Spleen (tissue), 13 donors: ENCODE measurements at places on chromosomes 1 and 21.

DNA sequence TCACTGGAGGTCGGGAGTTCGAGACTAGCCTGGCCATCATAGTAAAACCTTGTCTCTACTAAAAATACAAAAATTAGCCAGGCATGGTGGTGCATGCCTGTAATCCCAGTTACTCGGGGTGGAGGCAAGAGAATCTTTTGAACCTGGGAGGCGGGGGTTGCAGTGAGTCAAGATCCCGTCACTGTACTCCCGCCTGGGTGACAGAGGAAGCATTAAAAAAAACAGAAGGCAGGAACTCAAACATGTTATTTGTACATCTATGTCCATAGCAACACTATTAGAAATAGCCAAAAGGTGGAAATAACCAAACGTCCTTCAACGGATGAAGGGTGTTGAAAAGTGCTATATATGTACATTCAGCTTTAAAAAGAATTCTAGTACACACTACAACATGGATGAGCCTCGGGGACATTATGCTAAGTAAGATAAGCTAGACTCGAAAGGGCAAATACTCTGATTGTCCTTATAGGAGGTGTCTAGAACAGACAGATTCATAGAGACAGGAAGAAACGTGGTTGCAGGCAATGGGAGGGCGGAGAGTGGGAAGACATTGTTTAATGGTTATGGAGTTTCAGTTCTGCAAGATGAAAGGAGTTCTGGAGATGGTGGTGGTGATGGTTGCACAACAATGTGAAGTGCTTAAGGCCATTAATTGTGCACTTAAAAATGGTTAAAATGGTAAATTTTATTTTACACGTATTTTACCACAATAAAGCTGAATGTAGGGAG lies 19.2 kb downstream of the NLRP3 start:
- H3K27ac ChIP-seq, result no peak overlapping the region
- peaks cover 10% of the 10 kb centered on the region for H3K4me1 ChIP-seq
- H3K27me3 ChIP-seq, result no peaks in the 10 kb centered on the region
- no peaks in the 10 kb centered on the region for H3K36me3 ChIP-seq
- DNase-seq, result no peak

DNA sequence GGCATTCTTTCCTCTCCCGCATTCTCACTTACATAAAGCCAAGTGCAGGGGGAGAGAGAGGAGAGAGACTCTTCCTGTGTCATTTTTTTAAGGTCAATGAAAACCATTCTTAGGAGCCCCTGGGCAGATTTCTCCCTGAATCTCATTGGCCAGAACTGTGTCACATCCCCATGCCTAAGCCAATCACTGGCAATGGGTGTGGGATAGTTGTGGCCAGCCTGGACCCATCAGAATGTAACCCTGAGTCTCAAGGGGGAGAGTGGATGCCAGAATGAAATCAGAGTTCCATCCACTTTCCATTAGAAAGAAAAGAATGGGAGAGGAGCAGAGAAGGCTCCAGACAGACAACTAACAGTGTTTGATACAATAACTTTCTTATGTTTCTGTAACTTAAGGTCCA lies 31.2 kb upstream of the COQ8A start:
- H3K4me3 ChIP-seq, result no peak overlapping the region
- no peaks in the 10 kb centered on the region for H3K27me3 ChIP-seq

GRCh38 chr1:221045842-221046831 lies 166.9 kb downstream of the HLX start:
- H3K27ac ChIP-seq, result peak overlapping the region; percentile 84
- no peaks in the 10 kb centered on the region for H3K27me3 ChIP-seq
- H3K4me1 ChIP-seq, result no peaks in the 10 kb centered on the region
- no peak for DNase-seq

DNA sequence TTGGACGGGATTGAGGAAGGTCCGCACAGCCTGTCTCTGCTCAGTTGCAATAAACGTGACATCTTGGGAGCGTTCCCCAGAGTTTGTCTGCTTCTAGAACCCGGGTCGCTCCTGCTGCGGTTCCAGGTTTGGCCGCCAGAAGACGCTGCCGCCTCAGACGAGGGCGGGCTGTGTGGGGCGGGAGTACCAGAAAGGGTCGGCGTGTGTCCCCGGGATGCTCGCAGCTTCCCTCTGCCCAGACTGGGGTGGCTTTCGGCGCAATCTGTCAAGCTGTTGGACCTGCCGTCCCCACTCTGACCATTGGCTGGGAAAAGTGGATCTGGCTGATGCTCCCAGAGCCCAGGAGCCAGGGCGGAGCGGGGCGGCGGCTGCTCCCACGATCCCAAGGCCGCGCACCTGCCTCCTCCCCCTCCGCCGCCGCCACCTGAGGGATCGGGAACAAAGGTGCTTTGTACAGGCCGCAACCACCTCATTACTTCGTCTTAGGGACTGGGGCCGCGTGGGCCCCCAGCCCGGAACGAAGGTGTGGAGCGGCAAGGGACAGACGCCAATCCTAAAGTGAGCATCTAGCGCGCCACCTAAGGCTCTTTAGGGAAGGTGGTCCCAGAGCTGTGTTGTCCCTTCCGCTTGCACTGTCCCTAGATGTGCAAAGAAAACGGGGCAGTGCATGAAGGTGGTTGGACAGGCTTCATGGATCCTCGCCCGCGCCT lies 683 bp upstream of the EFNA4 start:
- peak overlapping the region; percentile 90 for H3K27ac ChIP-seq
- peak; percentile 89 for DNase-seq
- H3K27me3 ChIP-seq, result no peaks in the 10 kb centered on the region

GRCh38 chr1:217837691-217838090 lies 206.5 kb downstream of the SPATA17 start:
- no peak for DNase-seq
- no peaks in the 10 kb centered on the region for H3K27me3 ChIP-seq
- no peaks in the 10 kb centered on the region for H3K4me1 ChIP-seq
- H3K4me3 ChIP-seq, result no peak overlapping the region
- H3K36me3 ChIP-seq, result no peaks in the 10 kb centered on the region

GRCh38 chr1:43367904-43368645 lies at the start of gene ELOVL1:
TSS of gene ELOVL1 (minus strand) at chr1:43368011. CDS start at chr1:43365609, 2,402 bp downstream.
- H3K36me3 ChIP-seq, result peaks cover 26% of the 10 kb centered on the region
- peaks cover 16% of the 10 kb centered on the region for H3K4me1 ChIP-seq
- DNase-seq, result peak; percentile 99
- H3K4me3 ChIP-seq, result peak within 1 kb of the TSS; percentile 78
- no peaks in the 10 kb centered on the region for H3K27me3 ChIP-seq

- H3K36me3 ChIP-seq, result peaks cover 82% of the 10 kb centered on the region
- H3K4me1 ChIP-seq, result no peaks in the 10 kb centered on the region
- H3K4me3 ChIP-seq, result no peak overlapping the region
- H3K27ac ChIP-seq, result no peak overlapping the region
- DNase-seq, result no peak
These were observed 27.3 kb downstream of the WDR4 start for GRCh38 chr21:42851812-42852665.

DNA sequence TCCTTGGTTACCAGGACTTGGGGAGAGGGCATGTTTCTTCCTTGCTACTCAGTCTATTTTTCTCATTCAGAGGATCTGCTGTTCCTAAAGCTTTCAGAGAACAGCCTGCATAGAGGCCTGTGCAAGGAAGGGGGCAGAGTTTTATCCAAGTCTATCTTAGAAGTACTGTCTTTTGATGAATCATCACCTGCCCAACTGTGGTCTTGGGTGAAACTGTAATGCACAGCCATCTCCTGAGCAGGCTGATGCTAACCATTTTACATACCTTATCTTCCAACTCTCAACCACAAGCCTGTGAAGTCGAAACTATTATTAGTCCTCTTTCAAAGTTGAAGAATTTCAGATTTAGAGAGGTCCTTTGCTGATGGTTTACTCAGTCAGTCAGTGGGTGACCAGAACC lies 368.0 kb downstream of the HHAT start:
- H3K27ac ChIP-seq, result no peak overlapping the region
- H3K4me3 ChIP-seq, result no peak overlapping the region
- no peak for DNase-seq
- H3K4me1 ChIP-seq, result no peaks in the 10 kb centered on the region
- no peaks in the 10 kb centered on the region for H3K27me3 ChIP-seq

DNA sequence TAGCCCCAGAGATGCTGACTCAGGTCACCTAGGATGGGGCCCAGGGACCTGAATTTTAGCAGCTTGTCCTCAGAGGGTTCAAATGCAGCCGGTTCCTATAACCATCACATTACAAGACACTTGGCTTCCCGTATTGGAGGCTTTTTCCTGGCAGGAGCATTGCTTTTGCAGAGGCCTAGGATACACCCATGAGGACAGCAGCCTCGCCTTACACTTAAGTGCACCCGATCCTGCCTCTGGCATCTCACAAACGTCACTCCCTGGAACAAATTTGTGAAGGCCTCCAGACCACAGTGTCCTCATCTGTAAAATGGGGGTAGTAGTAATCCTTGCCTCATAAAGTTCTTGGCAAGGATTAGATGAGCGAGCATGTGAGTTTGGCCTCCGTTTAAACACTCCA lies 130.0 kb downstream of the KAZN start:
- no peaks in the 10 kb centered on the region for H3K36me3 ChIP-seq
- H3K4me3 ChIP-seq, result no peak overlapping the region
- peaks cover 11% of the 10 kb centered on the region for H3K4me1 ChIP-seq

GRCh38 chr1:213104604-213105003 lies 53.6 kb downstream of the RPS6KC1 start:
- no peaks in the 10 kb centered on the region for H3K27me3 ChIP-seq
- H3K27ac ChIP-seq, result no peak overlapping the region
- no peak for DNase-seq
- no peak overlapping the region for H3K4me3 ChIP-seq

- no peak for DNase-seq
- no peak overlapping the region for H3K4me3 ChIP-seq
- H3K36me3 ChIP-seq, result no peaks in the 10 kb centered on the region
- no peaks in the 10 kb centered on the region for H3K27me3 ChIP-seq
These were observed 131.0 kb upstream of the LMO4 start for GRCh38 chr1:87197641-87198040.

- no peak overlapping the region for H3K27ac ChIP-seq
- no peaks in the 10 kb centered on the region for H3K36me3 ChIP-seq
- no peaks in the 10 kb centered on the region for H3K27me3 ChIP-seq
- DNase-seq, result no peak
These were observed 125.0 kb downstream of the TIAM1 start for GRCh38 chr21:31218830-31219608.

DNA sequence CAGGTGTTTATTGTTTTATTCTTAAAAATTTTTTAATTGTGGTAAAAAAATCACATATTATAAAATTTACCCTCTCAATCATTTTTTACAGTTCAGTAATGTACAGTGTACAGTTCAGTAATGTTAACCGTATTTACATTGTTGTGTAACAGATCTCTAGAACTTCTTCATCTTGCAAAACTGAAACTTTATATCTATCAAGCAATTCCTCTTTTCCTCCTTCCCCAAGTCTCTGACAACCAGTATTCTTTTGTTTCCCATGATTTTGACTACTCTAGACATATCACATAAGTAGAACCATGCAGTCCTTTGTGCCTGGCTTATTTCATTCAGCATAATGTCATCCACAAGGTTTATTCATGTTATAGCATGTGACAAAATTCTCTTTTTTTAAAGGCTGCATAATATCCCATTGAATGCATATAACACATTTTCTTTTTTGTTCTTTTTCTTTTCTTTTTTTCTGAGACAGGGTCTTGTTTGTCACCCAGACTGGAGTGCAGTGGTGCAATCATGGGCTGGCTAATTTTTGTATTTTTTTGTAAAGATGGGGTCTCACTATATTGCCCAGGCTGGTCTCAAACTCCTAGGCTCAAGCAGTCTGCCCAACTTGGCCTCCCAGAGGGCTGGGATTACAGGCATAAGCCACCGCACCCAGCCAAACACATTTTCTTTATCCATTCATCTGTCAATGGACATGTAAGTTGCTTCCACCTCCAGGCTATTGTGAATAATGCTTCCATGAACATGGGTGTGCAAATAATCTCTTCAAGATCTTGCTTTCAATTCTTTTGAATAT lies 17.2 kb upstream of the RCSD1 start:
- peaks cover 76% of the 10 kb centered on the region for H3K4me1 ChIP-seq
- no peak overlapping the region for H3K27ac ChIP-seq
- peaks cover 3% of the 10 kb centered on the region for H3K36me3 ChIP-seq
- no peak overlapping the region for H3K4me3 ChIP-seq
- no peak for DNase-seq
- H3K27me3 ChIP-seq, result no peaks in the 10 kb centered on the region

GRCh38 chr1:109300650-109301151 lies 6.1 kb downstream of the MYBPHL start:
- no peaks in the 10 kb centered on the region for H3K27me3 ChIP-seq
- no peak for DNase-seq
- H3K4me1 ChIP-seq, result peaks cover 24% of the 10 kb centered on the region
- H3K36me3 ChIP-seq, result no peaks in the 10 kb centered on the region
- no peak overlapping the region for H3K4me3 ChIP-seq
